Effector CD4-positive, alpha-beta T cell (primary cell): ENCODE measurements at places on chromosomes 2 and 18.

DNA sequence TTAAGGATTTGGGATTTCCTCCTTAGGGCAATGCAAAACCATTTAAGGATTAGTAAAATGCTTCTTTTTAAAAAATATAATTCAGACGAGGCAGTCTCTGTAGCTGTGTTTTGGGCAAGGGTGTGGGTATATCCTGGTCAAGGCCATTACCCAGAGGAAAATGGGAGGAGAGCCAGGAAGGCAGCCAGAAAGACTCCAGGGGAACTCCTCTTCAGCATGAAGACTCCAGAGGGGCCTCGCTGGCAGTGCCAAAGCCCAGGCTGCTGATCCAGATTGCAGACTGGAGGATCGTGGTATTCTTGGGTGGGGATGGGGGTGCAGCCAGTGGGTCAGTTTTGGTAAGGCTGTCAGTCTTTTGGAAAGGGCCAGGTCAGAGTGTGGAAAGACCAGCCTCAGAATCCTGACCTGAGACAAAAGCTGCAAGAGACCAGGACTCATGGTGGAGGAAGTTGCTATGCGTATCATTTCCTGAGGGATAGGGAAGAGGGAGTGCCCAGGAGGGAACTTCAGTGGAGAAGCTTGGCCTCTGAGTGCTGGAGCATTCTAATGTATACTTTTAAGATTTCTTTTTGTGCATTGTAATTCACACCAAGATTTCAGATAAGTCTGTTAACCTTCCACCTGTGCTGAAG is 20.9 kb upstream of the RAB11FIP5 start:
- no peak for DNase-seq

GRCh38 chr18:37653618-37654017 is 88.0 kb upstream of the CELF4 start:
- DNase-seq = no peak

GRCh38 chr18:69866212-69866611 is 81.5 kb downstream of the CD226 start:
- no peak for DNase-seq

DNA sequence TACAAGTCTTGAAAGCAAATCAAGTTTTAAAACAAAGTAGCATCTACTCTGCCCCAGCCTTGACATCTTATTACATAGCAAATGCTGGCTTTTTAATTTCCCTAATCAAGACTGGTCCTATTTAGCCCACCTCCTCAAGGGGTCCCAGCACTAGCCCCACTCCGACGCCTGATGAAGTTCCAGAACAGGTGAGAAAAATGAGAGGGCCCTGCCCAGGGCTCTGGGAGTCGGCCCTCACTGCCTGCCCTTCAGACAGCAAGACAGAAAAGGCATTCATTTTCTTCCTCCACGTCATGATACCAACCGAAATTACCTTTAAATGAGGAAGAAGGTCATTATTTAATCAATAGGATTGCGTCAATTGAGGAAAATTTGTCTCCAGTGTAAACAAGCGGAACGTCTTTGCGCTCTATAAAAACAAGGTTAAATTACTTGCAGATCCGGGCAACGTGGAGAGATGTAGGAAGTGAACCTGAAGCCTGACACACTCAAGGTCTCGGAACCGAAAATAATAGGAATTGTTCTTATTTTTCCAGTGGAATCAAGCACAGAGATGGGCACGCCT is 170.6 kb upstream of the PKDCC start:
- DNase-seq = no peak

GRCh38 chr2:142581491-142581890 is 296.0 kb upstream of the KYNU start:
- no peak for DNase-seq

DNA sequence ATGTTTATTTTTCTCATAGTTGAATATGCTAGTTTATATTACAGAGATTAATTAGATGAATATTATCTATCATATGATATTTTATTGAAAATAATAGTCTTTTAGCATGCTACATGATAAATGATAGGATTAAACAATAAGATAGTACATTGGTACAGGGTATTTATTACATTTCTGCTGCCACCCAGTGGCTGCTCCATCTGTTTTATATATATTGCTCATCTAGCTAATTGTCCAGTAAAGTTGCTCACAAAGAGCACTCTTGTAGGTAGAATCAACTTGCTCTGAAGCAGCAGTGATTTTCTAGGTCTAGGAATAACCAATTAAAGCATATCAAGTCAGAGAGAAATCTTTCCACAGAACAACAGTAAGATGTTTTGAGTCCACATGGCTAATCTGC is 183.3 kb downstream of the ASXL3 start:
- DNase-seq = no peak

DNA sequence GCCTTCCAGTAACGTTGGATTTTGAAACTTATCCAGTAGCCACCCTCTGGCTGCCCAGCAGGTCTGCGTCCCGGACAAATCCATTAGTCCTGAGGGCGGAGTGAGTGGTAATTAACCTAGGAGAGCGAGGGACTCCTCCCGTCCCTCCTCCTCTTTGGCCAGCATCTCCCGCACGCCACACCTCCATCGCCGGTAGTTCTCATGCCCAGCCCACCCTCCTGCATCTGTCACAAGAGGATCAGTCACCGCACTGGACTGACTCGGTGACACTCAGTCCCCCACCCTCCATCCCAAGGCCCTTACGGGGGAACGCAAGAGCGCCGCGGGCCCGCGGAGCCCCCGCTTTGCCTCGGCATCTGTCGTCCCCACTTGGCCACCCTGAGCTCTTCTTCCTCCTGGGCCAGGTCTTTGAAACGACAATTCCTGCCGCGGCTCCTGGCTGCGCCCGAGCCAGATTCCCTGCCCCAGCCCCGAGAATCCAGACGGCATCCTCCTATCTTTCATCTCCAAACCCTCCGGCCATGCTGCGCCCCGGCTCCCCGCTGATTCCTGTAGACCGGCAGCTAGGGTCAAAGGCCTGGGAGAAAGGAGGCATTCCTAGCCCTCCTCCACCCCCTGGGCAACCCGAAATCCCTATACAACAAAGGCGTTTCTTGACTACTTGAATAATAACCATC is 77.5 kb downstream of the EIF2AK3 start:
- DNase-seq = no peak

DNA sequence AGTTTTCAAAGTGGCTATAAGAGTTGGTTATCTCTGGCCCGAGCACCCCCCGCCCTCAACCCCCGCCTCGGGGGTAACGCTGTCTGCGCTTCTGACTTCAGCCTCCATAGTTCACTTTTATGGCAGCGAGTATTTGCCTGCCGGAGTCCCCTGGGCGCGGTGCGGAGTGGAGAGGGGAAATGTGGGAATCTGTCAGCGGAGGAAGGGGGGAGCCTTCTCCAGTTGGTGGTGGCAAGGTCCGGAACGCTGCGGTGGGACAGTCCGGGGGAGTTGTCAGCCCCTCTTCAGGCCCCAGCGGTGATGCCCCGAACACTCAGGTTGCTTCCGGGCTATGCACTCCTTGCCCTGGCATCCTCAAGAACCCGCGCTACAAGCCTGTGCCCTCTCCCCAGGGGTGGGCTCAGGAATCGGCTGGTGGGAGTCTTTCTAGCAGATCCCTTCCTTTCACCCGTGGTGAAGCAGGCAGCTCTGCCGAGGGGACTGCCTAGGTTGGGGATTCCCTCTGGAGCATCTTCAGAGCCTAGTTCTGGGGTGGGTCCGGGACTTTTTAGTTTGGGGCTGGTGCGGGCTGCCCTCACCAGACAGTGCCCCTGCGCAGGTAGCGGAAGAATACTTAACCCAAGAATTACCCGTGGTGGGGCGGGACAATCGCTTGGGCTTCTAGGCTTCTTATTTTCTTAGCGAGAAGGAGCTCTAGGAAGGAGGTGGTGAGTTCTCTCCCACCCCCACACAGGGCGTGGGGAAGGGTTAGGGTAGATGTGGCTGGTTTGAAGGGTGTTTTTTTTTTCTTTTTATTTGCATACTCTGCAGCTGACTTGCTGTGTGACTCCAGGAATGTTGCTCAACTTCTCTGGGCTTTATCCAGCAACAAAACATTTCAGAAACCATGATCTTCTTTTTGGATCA is 1.6 kb downstream of the ATOH8 start:
- DNase-seq = no peak

- DNase-seq = no peak
Observed at GRCh38 chr2:4745056-4745991, 946.9 kb upstream of the SOX11 start.

DNA sequence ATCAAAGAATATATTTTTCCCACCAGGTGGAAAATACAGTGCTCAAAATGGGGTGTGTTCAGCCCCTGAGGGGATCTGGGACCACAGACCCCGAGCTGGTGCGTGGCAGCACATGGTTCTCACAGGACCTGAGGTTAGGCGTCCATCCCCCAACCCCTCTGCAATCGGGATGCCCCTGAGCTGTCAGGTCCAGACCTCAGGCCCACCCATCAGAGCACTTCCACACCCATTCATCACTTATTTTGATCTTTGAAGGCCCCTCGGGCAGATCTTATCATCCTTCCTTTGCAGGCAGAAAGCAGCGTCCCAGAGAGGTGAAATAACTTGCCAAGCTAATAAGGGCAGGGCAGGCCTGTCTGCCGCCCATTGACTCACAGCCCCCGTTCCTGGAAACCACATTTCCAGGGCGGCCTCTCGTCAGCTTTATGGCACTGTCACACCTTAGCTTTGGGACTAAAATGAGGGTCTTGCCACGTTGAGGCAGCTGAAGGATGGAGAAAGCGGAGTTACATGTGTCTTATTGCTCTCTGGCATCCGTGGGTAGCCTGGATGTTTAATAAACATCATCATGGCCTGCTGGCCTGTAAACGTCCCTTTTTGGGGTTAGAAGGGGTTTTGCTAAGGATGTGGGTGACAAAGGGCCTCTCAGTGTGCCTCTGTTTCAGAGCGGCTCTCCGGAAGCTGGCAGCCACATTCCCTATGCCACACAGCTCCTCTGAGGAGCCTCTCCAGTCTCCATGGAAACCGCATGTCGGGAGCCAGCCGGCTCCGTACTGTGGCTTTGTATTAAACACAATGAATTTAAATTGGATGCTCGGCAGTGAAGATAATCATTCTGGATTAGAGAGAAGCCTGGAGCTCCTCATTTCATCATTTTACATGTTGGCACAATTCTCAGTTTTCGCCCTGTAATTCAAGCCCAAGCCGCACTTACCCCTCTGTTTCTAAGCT is 58.3 kb upstream of the MAPRE3 start:
- DNase-seq = no peak

GRCh38 chr18:3440341-3440740 is 9.6 kb upstream of the TGIF1 start:
- DNase-seq = no peak

DNA sequence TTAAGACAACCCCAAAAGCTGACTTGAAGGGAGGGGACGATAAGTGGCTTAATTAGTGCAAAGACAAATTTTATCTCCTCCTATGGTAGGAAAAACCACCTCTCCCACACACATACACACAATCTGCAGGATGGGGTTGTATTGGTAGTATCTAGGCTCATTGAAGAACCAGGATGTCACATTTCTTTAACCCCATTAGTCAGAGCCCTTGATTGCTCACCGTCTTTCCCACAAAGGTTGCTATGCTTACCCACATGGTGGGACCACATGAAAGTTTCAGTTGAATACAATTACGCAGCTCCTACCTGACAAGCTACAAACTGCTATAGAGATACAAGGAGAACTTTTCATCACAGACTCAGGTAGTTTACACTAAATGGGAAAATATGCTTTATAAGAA is 765.0 kb upstream of the CELF4 start:
- no peak for DNase-seq

DNA sequence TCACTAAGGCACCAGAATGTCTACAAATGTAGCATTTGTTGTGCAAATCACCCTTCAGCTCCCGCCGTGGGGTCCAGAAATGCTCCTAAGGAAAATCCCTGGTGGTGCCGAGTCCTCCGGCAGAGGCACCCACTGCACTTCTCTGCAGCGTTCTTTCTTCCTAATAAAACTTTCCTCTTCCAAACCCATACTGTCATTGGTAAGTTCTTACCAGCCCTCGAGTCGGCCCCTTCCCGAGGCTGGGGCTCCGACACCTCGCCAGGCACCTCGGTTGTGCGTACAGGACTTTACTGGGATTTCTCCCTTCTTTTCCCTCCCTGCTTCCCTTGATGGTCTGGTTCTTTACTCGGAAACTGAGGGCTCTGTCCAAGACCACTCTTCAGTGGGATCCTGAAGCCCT is 10.3 kb upstream of the AGXT start:
- DNase-seq = no peak

GRCh38 chr2:151973901-151974199 is 125.0 kb downstream of the CACNB4 start:
- DNase-seq = no peak

DNA sequence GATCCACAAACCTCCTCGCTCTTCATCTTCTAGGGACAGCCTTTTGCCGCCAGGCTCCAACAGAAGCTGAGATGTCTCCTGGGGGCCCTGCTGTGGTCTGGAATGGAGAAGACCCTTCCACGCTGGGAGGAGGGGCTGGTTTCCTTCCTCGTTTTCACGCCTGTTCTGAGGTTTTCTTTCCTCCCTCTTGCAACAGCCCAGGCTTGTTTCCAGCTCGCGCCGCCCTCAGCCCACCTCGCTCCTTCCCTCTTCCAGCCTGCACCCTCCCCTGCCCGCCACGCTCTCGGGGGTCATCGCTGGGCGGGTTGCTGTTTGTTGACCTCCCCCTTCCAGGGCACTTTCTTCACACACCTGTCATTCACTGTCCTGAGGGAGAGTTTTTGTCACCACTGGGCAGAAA is 55.4 kb downstream of the VAPA start:
- DNase-seq = no peak
